Cerebellar nuclear complex (tissue), 1 donor: ENCODE measurements at places on chromosomes 3 and 15.

- no peak for DNase-seq
Observed at GRCh38 chr15:77069521-77070121, 1.3 kb downstream of the TSPAN3 start.

DNA sequence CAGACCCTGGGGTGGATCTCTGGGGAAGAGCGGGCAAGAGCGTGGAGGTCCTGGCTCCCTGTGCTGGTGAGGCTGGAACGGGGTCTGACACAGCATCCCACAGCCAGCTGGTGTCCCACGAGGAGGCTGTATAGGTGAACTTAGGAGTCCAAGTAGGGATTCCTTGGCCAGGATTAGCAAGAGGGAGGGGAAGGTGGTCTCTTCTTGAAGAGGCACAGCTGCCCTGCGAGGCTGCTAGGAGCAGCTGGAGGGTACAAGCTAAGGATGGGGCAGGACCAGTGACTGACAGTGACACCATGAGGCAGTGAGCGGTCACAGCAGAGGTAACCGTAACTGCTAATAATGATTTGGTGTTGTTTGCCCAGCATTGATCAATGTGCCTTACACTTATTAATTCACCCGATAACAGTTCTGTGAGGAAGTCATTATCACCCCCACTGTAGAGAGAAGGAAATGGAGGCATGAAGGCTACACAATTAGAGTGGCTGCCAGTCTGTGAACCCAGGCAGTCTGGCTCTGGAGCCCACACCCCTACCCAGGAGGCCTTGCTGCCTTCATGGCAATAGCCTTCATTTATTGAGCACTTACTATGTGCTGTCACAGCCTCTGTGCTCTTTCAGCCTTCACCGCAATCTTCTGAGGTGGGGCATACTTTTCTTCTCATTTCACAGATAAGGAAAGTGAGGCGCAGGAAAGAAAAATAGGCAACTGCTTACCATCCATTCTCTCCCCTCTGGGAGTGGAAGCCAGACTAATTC, 59.4 kb downstream of the TMEM44 start:
- DNase-seq, result no peak

GRCh38 chr15:78909160-78909695, 35.6 kb downstream of the CTSH start:
- no peak for DNase-seq

GRCh38 chr3:171125010-171125409, 98.5 kb upstream of the SLC2A2 start:
- DNase-seq, result no peak

GRCh38 chr15:87579537-87579936, 677.0 kb downstream of the NTRK3 start:
- DNase-seq, result no peak

DNA sequence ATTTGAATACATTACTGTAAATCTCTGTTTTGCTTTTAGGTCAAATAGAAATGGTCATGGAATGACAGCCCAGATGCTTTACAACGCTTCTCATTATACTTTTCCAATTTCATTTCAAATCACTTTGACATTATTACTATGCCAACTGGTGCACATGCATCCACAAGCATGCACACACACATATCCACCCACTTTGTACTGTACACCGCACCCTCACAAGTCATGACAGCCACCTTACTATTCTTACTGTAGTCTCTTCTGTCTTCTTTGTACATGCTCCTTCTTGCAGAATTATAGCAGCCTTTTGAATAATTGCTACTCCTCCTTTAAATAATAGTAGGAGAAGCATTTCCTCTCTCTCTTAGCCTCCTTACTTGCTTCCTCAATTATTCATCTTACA, 1361.4 kb downstream of the ROBO1 start:
- no peak for DNase-seq

DNA sequence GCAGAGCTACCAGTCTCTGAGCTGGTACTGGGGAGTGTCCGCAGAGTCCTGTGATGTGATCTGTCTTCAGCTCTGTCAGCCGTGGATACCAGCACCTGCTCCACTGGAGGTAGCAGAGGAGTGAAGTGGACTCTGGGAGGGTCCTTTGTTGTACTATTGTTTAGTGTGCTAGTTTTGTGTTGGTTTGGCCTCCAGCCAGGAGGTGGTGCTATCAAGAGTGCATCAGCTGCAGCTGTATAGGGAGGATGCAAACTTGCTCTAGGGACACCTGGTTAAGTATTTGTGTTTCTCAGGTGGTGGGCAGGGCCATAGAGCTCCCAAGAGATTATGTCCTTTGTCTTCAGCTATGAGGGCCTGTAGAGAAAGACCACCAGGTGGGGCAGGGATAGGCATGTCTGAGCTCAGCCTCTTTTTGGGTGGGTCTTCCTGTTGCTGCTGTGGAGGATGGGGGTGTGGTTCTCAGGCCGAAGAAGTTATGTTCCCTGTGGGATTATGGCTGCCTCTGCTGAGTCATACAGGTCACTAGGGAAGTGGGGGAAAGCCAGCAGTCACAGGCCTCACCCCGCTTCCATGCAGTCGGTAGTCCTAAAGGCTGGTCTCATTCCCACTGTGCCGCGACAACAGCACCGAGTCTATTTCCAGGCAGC, 443.2 kb upstream of the TBL1XR1 start:
- DNase-seq, result no peak

GRCh38 chr15:66750609-66751008, 48.6 kb downstream of the SMAD6 start:
- DNase-seq, result no peak

DNA sequence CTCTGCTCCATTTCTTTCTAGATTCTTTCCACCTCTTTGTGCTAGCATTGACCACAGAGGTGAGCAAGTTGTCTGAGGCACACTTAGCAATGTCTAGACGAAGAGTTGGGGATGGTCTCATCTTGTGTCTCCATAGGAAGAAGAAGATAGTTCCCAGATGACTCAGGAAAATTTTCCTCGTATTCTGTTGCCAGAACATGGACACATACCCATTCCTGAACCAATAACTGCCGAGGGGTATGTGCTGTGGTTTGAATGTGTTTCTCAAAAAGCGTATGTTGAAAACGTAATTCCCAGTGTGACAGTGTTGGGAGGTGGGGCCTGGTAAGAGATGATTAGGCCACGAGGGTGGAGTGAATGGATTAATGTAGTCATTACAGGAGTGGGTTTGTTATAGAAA, 107.5 kb upstream of the GALNT15 start:
- no peak for DNase-seq
